ENCODE measurements at places on chromosomes 11 and 22. TPM values are rescaled to one million over a fixed set of nuclear protein-coding genes. Genes with fewer than 3 reads are reported as not detected.

DNA sequence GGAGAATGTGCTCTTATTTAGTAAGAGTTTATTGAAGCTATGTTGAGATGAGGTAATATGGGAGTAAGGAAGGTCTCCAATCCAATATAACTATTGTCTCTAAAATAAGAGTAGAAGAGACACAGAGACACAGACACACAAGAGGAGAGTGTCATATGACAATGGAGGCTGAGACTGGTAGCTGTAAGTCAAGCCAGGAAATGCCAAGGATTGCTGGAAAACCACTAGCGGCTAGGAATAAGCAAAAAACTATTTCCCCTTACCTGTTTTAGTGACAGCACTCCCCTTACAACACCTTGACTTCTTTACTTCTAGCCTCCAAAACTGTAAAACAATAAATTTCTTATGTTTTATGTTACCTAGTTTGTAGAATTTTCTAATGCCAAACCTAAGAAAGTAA, 1652.8 kb downstream of the LRRC4C start:
- H3K4me1 ChIP-seq, result no peaks in the 10 kb centered on the region
- H3K27ac ChIP-seq, result no peak overlapping the region
- H3K36me3 ChIP-seq, result no peaks in the 10 kb centered on the region
- H3K27me3 ChIP-seq, result no peaks in the 10 kb centered on the region

DNA sequence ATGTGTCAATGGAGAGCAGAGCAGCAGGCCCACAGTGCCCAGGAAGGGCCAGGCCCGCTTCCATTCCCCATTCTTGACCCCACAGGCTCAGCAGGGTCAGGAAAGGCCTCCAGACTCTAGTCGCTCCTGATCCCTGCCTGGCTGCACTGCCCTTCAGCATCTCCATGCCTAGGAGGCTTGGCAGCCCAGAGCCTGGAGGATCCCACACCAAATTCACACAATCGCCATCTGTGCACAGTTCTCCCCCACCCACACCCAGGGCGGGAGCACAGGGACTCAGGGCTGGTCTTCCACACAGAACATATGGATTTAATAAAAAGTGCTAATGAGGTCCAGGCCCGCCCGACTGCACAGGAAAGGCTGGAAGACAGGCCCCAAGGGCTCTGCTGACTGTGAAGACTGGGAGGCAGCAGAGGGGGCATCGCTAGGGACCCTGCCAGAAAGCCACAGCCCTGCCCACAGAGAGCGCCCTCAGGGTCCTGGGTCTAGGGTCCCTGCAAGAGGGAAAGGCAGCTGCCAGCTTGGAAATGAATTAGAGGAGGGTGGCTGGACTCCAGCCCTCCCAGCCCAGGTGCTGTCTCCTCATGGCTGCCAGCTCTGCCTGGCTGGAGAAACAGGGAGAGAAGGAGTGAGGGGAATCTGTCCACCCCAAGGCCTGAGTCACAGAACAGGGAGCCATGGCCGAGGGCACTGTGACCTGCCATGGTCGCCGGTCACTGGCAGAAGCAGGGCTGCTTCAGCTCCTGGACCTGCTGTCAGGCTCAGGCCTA, 39.7 kb downstream of the DKK3 start:
- no peak overlapping the region for H3K4me3 ChIP-seq
- DNase-seq, result no peak
- no peaks in the 10 kb centered on the region for H3K27me3 ChIP-seq
- H3K4me1 ChIP-seq, result peaks cover 8% of the 10 kb centered on the region
- H3K27ac ChIP-seq, result no peak overlapping the region

DNA sequence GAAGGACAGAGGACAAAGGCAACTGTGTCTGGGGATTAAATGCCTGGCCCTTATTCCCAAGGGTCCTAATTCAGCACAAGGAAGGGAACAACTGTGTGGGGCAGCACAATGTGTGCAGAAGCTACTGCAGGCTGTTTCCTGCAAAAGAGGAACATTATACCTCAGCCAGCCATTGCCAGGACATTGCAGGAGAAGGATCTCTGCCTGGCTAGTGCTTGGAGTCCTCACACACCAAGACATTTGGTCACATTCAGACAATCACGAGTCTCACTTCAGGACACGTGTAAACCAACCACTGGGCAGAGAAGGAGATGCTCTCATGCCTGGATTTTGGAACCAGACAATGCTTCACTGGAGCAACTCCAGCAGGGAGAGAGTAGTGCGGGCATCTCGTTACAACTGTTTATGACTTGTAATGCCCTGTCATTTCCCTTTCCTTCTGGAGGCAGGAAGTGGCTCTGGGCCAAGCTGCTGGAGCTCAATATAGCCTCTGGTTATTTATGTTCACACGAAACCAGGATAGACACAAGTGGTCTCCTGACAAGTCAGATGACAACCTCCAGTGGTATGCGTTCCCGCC, 23.9 kb upstream of the ZC3H12C start:
- no peak for DNase-seq
- H3K4me3 ChIP-seq, result no peak overlapping the region
- no peaks in the 10 kb centered on the region for H3K4me1 ChIP-seq

DNA sequence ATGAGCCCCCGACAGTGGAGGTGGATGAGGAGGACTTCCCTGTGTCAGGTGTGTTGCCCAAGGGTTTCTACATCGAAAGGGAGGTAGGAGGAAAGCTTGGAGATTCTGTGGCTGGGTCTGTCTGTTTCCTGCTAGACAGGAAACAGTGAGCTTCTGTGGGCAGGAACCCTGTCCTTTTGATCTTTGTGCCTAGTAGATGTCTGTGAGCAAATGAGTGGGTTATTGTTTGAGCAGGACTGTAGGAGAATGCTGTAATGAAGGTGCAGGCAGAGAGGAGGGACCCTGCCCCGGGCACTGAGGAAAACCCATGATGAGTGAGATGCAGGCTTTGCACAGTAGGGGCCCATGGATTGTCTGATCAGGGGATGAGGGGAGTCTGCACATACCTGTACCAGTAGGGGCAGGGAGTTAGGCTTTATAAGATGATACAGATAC, 14.0 kb downstream of the USP35 start:
- H3K27me3 ChIP-seq, result no peaks in the 10 kb centered on the region
- H3K4me3 ChIP-seq, result no peak overlapping the region
- peaks cover 10% of the 10 kb centered on the region for H3K4me1 ChIP-seq
- H3K27ac ChIP-seq, result no peak overlapping the region
- no peak for DNase-seq

DNA sequence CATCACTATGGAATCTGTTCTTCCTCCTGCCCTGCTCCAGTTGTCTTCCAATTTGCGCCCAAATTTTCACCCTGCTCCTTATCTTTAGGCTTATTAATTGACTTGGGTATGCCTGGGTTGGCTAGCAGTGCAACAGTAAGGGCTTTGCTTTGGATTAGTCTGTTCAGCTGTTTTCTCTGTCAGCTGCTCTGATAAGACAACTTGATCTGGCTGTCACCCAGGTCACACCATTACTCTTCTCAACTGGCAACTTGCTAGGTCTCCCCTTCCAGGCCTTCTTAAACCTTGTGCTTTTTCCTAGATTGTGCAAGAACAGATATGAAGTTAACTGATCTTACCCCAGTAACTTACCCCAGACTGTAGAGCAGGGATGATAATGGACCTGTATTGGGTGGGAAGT, 357.8 kb upstream of the LARGE1 start:
- no peak overlapping the region for H3K27ac ChIP-seq
- H3K36me3 ChIP-seq, result no peaks in the 10 kb centered on the region
- no peak for DNase-seq
- no peak overlapping the region for H3K4me3 ChIP-seq

- H3K36me3 ChIP-seq, result no peaks in the 10 kb centered on the region
- H3K27me3 ChIP-seq, result no peaks in the 10 kb centered on the region
- H3K4me3 ChIP-seq, result no peak overlapping the region
- no peak overlapping the region for H3K27ac ChIP-seq
- H3K4me1 ChIP-seq, result peaks cover 9% of the 10 kb centered on the region
- no peak for DNase-seq
Observed at GRCh38 chr11:100849901-100850235, 162.8 kb downstream of the ARHGAP42 start.

DNA sequence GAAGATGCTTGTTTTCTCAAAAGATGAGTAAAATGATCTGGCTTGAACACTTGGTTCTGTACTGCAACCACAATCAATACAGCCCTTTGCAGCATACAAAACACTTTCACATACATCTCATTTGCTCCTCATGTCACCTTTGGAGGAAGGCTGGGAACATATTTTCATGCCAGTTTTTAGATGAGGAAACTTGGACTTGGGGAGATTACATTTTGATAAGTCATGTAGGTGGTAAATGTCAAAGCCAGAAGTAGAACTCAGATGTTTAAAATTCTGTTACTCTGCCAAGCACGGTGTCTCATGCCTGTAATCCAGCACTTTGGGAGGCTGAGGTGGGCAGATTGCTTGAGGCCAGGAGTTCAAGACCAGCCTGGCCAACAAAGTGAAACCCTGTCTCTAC, 121.8 kb downstream of the MICAL2 start:
- no peak overlapping the region for H3K4me3 ChIP-seq
- H3K27ac ChIP-seq, result no peak overlapping the region
- no peak for DNase-seq
- no peaks in the 10 kb centered on the region for H3K27me3 ChIP-seq
- H3K4me1 ChIP-seq, result peaks cover 15% of the 10 kb centered on the region

GRCh38 chr22:33697640-33698039, 222.6 kb downstream of the LARGE1 start:
- H3K36me3 ChIP-seq, result no peaks in the 10 kb centered on the region
- H3K4me1 ChIP-seq, result no peaks in the 10 kb centered on the region
- no peak overlapping the region for H3K27ac ChIP-seq
- no peak overlapping the region for H3K4me3 ChIP-seq

- H3K4me3 ChIP-seq, result no peak overlapping the region
- peak; percentile 43 for DNase-seq
- no peaks in the 10 kb centered on the region for H3K36me3 ChIP-seq
Observed at GRCh38 chr22:37425800-37426705, 1.2 kb downstream of the ELFN2 start.

GRCh38 chr11:18618342-18619025, 15.7 kb downstream of the SPTY2D1 start:
- no peaks in the 10 kb centered on the region for H3K27me3 ChIP-seq
- H3K36me3 ChIP-seq, result no peaks in the 10 kb centered on the region
- no peak for DNase-seq
- peak overlapping the region; percentile 24 for H3K27ac ChIP-seq

- DNase-seq, result no peak
- H3K27me3 ChIP-seq, result no peaks in the 10 kb centered on the region
- no peaks in the 10 kb centered on the region for H3K36me3 ChIP-seq
- no peak overlapping the region for H3K27ac ChIP-seq
- H3K4me3 ChIP-seq, result no peak overlapping the region
Observed at GRCh38 chr22:17972385-17973191, 51.8 kb downstream of the MICAL3 start.

GRCh38 chr11:134362192-134362901, 30.6 kb downstream of the GLB1L2 start:
- no peak for DNase-seq
- H3K27ac ChIP-seq, result no peak overlapping the region
- H3K36me3 ChIP-seq, result no peaks in the 10 kb centered on the region
- H3K4me3 ChIP-seq, result no peak overlapping the region
- no peaks in the 10 kb centered on the region for H3K4me1 ChIP-seq

GRCh38 chr22:27133681-27134314, 476.4 kb downstream of the MIAT start:
- no peaks in the 10 kb centered on the region for H3K36me3 ChIP-seq
- no peak overlapping the region for H3K27ac ChIP-seq
- DNase-seq, result no peak

DNA sequence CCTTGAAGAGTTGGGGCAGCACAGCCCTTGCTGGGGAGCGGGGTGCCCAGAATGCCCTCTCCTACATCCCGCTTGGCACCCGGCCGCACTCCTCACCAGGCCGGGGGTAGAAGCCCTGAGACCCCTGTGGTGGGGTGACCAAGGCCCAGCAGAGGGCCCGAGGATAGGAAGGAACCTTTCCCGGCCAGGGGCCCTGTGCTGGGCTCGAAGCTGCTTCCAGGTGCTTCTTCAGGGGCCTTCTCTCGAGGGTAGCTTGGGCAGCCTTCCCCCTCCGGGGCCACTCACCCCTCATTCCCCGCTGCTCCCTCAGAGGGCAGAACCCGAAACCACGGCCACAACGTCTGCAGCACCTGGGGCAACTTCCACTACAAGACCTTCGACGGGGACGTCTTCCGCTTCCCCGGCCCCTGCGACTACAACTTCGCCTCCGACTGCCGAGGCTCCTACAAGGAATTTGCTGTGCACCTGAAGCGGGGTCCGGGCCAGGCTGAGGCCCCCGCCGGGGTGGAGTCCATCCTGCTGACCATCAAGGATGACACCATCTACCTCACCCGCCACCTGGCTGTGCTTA, 752 bp downstream of the MUC2 start:
- H3K4me1 ChIP-seq, result peaks cover 3% of the 10 kb centered on the region
- peaks cover 16% of the 10 kb centered on the region for H3K27me3 ChIP-seq
- H3K27ac ChIP-seq, result no peak overlapping the region
- H3K4me3 ChIP-seq, result no peak overlapping the region
- no peaks in the 10 kb centered on the region for H3K36me3 ChIP-seq

GRCh38 chr11:1714908-1715885, 18.2 kb downstream of the KRTAP5-6 start:
- no peak overlapping the region for H3K4me3 ChIP-seq
- no peak for DNase-seq
- H3K27ac ChIP-seq, result no peak overlapping the region

- no peak overlapping the region for H3K27ac ChIP-seq
- no peaks in the 10 kb centered on the region for H3K36me3 ChIP-seq
- DNase-seq, result no peak
- no peaks in the 10 kb centered on the region for H3K27me3 ChIP-seq
- H3K4me3 ChIP-seq, result no peak overlapping the region
- H3K4me1 ChIP-seq, result no peaks in the 10 kb centered on the region
Observed at GRCh38 chr11:2187280-2187707, 15.7 kb upstream of the TH start.

DNA sequence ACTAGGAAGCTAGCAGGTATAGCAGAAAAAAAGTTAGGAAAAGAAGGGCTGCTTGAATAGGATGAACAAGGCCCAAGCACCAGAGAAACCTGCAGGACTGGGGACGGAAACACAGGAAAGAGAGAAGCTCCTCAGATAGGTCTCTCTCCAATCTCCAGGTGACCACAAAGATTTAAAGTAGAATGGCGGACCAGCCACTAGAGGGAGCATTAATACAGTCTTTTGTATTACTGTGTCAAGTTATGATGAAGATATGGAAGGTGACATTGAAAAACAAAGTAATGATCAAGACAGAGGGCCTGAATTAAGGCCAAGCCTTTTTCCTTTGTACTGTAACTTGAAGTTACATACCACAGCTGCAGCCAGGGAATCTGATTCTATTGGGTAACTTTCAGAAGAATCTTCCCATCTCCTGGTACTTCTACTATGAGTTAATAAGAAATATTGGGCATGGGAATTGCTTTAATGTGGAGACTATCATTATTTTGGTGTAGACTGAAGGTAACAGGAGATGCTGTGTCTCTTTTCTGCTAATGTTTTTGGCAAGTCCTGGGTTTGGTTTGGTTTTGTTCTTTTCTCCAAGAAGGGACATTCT, 33.8 kb downstream of the OR2AG2 start:
- no peaks in the 10 kb centered on the region for H3K27me3 ChIP-seq
- no peak overlapping the region for H3K4me3 ChIP-seq
- H3K27ac ChIP-seq, result no peak overlapping the region
- H3K36me3 ChIP-seq, result peaks cover 8% of the 10 kb centered on the region
- DNase-seq, result peak; percentile 25

PAFAH1B2 gene
- 78.1 TPM for total RNA-seq

HSPB2 gene
- total RNA-seq, result 3.7 TPM

OR5T3 gene
- total RNA-seq, result not detected

Data from left lung (tissue), 14 donors.